ENCODE measurements at places on chromosomes 1 and 21.

DNA sequence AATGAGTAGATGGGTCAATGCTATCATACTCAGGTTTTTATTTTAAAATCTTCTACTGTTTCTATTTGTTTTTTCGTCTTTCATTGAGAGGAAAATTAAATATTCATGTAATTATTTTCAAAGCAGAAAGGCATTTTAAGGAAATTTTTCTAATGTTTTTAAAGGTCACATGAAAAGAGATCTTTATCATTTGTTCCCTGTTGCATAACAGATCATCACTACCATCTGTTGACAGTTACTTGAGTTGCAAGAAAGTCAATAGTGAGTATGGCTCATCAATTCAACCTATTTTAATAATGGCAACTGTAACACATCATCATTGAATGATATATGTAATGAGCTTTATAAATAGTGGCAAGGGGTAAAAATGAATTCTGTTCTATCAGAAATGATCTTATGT lies 369.7 kb downstream of the DPYD start:
- DNase-seq = no peak

DNA sequence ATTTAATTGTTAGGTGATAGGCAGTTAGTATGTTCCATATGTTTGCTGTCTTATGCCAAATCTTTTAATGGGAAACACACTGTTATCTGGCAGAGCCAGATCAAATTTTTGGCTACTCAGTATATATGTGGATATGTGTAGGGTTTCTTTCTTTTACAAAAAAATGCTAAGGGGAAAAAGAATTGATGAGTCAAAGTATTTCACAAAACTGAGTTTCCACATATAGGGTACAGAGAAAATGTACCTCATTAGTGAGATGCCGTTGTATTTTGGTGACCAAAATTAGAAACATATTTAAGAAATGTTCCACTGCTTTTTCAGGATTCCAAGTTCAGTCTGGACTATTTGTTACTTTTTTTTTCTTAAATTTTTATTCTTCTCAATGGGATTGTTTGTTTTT lies 201.2 kb upstream of the PTGFR start:
- DNase-seq = no peak

GRCh38 chr1:101290922-101291561 lies 54.2 kb downstream of the S1PR1 start:
- DNase-seq = no peak

DNA sequence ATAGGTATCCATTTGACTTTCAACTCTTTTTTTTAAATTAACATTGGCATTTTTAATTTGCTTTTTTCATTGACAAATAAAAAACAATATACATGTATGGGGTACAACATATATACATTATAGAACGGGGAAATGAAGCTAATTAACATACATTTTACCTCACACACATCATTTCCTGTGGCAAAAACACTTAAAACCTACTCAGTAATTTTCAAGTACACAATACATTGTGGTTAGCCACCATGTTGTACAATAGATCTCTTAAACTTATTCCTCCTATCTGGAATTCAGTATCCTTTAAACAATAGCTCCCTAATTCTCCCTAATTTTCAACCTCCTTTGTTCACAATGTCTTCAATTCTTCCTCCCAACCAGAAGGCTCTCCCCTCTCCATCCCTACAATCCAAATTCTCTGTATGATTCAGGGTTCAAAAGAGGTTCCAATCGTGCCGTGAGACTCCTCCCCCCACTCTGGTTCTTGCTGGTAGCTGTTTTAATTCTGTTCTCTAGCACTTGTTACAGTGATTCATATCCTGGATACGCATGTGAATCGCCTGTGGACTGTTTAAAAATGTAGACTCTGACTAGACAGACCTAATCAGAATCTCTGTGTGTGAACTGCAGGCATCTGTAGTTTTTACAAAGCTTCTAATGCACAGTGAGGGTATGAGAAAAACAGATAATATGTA lies 87.6 kb upstream of the DUSP10 start:
- DNase-seq = no peak

DNA sequence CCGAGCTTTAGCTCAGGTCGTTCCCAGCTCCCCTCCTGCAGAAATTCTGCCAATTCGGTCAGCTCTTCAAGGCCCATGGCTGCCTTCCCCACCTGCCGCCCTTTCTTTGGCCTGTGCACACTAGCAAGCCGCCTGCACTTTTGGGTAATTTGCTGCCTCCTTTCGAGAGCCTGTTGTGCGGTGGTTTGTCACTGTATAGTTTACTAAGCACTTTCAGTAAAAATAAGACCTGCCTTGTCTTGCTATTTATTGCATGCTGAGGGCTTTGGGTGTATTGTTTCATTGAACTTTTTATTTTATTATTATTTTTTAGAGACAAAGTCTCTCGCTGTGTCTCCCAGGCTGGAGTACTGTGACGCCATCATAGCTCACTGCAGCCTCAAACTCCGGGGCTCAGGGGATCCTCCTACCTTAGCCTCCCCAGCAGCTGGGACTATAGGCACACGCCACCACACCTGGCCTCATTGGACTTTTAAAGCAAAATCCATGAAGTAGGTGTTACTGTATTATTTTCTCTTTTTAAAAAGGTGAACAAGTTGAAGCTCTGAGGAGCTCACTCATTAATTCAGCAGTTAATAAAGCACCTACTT lies 1.1 kb upstream of the FABP3 start:
- DNase-seq = no peak
